Activated CD8-positive, alpha-beta memory T cell treated with anti-CD3 and anti-CD28 coated beads, Interleukin-2, amount 10 ng/mL, durations not matched to agents 7 days and 5 days (primary cell): ENCODE measurements at places on chromosomes 12 and 14.
A peak's percentile ranks its signal among the peaks of the same experiment; 100 is the strongest.

DNA sequence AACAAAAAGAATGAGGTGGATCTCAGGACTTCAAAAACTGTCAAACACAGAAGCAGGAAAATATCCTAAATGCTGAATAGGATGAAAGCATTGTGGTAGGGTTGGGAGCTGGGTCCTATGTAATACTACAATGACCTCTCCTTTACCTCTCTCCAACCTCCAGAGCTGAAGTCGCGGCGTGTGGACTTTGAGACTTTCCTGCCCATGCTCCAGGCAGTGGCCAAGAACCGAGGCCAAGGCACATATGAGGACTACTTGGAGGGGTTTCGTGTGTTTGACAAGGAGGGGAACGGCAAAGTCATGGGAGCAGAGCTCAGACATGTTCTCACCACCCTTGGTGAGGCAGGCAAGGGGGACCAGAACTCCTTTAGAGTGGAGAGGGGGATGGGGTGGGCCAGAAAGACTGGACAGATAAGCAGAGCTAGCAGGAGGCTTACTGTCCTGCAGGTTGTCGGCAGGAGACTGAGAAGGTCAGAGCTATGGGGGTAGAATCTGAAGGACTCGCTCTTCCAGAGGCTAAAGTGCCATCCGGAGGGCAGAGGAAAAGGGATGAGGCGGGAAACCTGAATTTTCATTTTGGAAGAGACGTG is 2.8 kb upstream of the MYL6 start:
- no peak for DNase-seq

DNA sequence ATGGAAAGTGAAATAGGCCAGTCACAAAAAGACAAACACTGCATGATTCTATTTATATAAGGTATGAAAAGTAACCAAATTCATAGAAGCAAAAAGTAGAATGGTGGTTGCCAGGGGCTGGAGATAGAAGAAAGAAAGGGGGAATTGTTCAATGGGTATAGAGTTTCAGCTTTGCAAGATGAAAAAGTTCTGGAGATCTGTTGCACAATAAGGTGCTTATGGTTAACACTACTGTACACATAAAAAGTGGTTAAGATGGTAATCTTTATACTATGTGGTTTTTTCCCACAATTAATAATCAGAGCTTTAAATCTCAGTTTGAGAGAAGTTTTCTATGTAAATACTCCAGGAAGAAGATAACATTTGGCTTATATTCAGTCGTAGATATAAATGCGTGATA is 73.4 kb downstream of the SLC38A4 start:
- DNase-seq = no peak

- no peak for DNase-seq
Observed at GRCh38 chr14:21191261-21191808, 35.5 kb upstream of the OR5AU1 start.

GRCh38 chr12:107631715-107632114 is 53.9 kb upstream of the PWP1 start:
- DNase-seq = no peak

- no peak for DNase-seq
Observed at GRCh38 chr12:29710104-29710503, 73.6 kb downstream of the TMTC1 start.

DNA sequence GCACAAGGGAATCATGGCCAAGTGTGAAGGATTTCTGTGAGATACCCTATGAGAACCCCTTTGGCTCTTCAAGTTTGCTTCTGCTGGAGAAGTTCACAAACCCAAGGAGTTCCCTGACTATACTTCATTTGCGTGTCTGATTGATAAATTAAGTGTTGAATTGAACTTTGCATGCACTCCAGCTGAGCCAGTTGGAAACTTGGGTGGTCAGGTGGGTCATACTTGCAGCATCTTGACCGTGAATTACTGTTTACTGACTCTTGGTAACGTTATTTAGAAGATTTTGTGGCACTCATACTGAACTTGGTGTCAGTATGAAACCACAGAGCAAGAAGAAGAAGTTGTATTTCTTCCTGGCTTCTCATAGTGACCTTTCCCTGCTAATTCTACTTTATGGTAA is 77.5 kb downstream of the TGFB3 start:
- no peak for DNase-seq

DNA sequence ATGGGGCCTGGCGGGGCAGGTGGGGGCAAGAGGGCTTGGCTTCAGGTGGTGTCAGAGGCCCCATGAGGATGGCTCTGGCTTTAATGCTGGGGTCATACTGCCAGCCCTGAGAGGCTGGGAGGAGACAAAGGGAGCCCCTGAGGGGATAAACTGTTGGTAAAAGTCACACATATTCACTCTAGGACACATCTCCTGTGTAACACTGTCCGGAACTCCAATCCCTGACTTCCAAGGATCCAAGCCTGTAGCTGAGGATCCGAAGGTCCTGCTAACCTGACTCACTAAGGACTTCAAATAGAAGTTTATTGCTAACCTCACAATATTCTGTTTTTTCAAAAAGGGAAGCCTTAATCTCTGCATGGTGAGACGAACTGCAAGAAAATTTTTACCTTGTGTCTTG is 39.2 kb upstream of the GPR68 start:
- DNase-seq = no peak

- DNase-seq = no peak
Observed at GRCh38 chr14:98685725-98686124, 586.3 kb downstream of the BCL11B start.

- DNase-seq = no peak
Observed at GRCh38 chr14:83164016-83164415, 1630.4 kb upstream of the SEL1L start.

DNA sequence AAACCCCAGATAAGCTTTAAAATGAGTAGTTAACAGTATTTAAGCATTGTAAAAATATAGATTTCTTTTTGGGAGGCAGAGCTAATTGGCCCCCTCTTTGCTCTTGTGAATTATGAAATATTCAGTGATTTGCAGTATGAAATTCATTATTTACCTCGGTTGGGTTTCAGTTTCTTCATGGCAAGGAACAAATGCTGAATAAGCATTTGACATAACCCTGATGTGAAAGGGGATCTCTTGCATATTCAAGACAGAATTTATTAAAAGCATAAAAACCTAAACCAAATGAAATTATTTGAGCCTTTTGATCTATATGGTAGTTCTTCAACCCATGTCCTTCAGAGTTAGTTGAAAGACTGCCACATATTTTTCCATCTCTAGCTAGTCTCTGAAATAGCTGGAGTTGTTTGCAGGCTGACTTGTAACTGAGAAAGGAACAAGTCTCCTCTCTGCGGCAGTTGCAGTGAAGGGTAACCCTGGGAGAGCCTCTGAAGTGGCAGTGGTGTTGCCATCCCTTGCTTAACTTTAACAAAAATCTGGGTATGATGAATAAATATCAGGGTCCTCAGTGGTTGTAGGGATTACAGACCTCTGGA is 690 bp downstream of the AKAP6 start:
- no peak for DNase-seq

GRCh38 chr12:69987579-69988091 is 162.6 kb downstream of the MYRFL start:
- DNase-seq = no peak

GRCh38 chr14:79278798-79279644 is 932.3 kb downstream of the DIO2 start:
- no peak for DNase-seq

- DNase-seq = no peak
Observed at GRCh38 chr12:93099792-93100191, 170.7 kb upstream of the EEA1 start.

DNA sequence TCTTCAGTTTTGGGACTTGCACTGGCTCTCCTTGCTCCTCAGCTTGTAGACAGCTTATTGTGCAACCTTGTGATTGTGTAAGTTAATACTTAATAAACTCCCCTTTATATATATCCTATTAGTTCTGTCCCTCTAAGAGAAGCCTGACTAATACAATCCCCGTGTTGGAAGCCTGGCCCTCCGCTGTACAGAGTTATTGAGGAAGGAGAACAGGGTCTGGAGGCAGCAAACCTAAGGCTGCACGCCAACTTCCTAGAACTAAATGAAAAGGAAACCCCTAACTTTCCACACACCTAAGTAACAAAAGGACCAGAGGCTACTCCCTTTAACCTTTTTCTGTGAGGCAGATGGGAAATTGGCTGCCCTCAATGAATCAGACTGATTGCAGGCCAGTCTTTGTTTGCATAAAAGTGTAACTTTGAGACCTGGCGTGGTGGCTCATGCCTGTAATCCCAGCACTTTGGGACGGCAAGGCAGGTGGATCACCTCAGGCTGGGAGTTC is 42.6 kb upstream of the LIMA1 start:
- DNase-seq = no peak

DNA sequence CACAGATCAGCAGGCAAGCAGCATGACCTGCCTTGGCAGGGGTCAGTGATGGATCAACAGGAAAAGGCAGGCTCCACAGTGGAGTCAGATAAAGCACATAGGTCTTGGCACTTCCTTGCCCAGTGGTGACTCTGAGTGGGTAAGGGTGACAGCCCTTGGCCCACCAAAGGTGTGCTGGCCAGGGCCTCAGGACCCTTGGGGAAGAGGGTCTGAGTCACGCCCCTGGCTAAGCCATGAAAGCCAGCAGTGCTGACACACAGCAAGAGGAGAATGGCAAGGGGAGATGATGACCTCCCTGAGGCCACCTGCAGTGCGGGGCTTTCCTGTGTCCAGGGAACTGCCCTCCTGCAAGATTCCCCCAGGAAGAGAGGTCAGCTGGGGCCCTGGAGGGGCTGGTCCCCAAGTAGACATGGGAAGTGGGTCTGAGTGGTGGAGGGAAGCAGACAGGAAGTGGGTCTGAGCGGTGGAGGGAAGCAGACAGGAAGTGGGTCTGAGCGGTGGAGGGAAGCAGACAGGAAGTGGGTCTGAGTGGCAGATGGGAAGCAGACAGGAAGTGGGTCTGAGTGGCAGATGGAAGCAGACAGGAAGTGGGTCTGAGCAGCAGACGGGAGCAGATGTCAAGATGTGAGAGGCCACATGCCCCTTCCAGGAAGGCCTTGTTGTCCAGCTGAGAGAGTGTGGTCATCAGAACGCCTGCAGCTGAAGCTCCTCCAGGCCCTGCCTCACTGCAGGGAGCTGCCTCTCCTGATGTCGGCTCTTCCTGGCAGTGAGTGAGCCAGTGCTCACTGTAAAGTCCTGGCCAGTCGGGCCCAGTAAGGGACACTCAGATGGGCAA is 34.8 kb downstream of the DIO3 start:
- peak; percentile 75 for DNase-seq

DNA sequence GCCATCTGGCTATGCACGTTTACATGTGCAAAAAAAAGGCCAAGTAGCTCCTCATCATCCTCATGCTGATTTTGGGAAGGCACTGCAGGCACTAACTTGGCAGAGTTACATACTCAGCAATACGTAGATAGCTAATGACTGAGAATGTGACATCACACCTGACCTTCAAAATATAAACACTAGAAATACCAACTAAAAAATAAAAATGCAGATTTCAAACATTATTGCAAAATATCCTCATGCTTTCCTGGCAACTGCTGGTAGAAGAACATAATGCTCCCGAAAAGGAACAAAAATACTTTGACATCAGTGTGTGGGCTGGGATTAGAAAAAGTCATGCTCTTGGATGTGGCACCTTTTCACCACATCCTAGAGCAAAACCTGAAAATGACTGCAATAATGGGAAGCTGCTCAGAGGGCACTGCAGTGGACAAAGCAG is 153.2 kb upstream of the ABCD2 start:
- DNase-seq = no peak

DNA sequence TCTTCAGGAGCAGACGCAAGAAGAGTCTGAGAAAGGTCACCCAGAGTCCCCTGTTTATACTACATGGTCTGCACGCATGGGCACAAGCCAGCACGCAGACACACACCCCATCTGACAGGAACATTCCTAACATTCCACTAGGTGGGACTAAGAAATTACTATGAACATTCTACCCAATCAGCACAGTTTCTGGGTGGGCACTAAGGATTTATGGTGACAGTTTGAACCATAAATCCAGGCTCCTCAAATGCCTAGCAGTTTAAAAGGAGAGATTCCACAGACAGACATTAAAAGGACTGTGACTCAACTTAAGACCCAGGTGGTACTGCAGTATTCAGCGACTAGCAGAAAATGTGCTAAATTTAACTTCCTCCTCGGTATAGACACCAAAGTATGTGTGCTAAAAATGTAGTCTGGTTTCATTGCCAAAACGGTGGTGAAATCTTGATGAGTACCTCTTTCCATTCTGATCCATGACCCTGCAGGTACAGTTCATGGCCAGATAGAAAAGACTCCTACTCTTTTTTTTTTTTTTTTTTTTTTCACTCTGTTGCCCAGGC is 16.2 kb downstream of the ABHD4 start:
- no peak for DNase-seq

DNA sequence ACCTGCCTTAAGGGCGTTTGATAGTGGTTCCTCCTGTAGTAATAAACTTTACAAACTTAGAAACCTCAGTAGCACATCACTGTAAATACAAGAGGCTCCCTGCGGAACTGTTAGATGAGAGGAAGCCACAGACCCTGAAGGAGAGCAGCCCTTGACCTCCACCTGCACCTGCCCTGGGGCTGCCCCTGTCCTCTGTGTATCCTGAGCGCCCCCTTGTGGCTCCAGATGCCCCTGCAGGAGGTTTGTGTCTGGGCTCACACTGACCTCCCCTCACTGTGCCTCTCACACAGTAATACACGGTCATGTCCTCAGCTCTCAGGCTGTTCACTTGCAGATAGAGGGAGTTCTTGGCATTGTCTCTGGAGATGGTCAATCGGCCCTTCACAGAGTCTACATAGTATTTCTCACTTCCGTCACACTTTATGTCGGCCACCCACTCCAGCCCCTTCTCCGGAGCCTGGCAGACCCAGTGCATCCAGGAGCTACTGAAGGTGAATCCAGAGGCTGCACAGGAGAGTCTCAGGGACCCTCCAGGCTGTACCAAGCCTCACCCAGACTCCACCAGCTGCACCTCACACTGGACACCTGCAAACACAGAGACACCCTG is 1059.8 kb downstream of the TMEM121 start:
- DNase-seq = peak; percentile 73

DNA sequence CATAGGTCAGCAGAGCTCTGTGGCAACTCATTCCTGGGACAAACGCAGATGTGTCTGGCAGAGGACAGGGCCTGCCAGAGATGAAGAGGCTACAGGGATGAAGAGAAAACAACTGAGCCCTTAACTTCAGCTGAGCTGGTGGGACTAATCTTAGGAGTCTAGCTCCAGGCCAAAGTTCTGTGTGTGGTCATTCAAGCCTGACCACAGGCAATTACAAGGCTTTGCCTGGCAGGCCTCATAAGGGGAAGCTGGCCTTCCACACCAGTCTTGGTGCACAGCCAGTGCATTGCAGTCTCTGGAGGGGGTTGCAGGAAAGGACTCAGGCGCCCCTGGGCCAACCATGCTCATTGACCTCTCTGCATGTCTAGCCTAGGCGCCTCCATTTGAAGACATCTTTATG is 127.6 kb upstream of the DAAM1 start:
- no peak for DNase-seq

GRCh38 chr12:115950959-115951358 is 326.5 kb downstream of the MED13L start:
- no peak for DNase-seq
